ENCODE measurements at places on chromosomes 11 and 22.

DNA sequence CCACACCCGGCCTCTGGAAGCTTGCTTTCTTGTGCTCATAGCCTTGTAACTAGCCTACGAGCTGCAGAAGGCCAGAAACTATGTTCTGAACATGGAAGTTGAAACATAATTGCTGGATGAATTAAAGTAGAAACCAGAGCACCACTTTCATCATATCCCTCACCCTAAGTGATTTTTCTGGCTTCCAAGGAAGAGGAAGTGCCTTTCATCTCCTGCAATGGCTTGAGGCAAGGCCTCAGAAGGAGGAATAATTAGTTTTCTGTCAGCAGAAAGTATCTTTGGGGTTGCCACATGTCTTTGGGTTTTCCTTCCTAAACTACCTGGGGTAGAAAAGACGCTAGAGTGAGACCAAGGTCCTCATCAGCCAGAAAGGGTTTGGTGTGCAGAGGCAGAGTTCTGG is 14.5 kb downstream of the RPL27A start:
- DNase-seq, result no peak

DNA sequence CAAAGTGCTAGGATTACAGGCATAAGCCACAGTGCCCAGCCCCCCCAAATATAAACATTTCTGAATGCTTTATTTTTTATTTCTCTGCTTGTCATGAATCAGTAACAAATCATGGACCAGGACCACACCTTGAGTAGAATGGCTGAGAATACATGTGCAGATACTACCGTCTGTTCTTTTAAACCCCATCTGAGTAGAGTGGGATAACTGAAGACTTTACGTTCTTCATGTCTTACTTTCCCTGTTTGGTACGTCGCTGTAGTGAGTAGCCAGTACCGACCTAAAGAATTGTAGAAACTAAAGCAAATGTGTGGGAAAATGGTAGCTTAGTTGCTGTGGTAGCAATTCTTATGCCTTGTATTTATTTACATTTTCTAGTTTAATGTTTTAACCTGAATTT is 29.9 kb downstream of the MED17 start:
- no peak for DNase-seq

- no peak for DNase-seq
These were observed 268.6 kb downstream of the TMEM135 start for GRCh38 chr11:87306262-87306851.

DNA sequence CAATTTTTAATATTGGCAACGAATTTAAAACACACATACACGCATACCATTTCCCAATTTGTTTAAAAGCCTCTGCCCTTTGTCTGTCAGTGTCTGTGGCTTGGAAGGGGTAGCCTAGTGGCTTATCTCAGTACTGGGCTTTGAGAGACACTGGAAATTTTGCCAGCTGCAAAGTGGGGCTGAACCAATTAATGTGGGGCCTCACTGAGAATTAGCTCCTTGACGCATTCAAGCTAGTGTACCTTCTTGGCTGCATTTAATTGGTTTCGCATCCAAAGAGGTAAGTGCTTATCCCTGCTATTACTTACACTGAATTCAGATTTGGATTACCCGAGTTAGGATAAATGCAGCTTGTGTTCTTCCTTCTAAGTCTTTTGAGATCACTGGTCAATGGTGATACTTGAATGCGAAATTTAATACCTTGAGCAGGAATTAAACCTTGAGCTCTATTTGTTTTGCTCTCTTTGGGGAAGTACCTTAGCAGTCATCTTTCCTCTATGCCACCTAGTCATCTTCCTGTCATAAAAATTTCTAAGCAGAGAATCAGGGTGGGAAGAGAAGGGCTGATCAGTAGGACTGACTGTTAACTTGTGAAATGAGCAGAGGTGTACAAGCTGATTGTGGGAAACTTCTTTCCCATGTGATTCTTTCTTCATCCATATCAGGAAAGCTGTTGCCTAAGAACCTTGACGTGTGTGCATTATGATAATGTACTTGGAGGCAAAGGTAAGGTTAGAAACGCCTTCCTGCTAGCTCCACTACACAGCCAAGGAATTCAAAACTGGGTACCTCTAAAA is 187.7 kb upstream of the E2F8 start:
- DNase-seq, result no peak

- DNase-seq, result peak; percentile 11
These were observed 620 bp upstream of the ANO5 start for GRCh38 chr11:22192289-22192641.

DNA sequence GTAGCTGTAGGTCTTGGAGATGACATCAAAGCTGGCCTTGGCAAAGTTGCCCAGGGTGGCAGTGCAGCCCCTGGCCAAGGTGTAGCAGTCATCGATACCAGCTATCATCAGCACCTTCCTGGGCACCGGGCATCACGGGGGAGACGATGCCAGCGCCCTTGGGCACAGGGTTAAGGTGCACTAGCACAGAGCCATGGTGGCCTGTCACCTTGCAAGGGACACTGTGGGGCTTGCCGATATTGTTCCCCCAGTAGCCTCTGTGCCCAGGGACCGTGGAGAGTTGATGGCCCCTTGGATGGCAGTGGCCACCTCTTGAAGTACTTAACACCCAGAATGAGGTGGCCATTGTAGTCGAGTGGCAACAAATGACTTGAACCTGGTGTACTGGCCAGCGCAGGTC is 44.4 kb upstream of the FTH1 start:
- DNase-seq, result no peak

All from astrocyte of the hippocampus (primary cell).